ENCODE measurements at places on chromosomes 6 and 20.

GRCh38 chr6:88899569-88900316, 63.7 kb downstream of the RNGTT start:
- DNase-seq, result no peak

GRCh38 chr6:141123049-141123448, 1009.7 kb upstream of the GJE1 start:
- no peak for DNase-seq

GRCh38 chr20:19947611-19948264, 69.4 kb upstream of the NAA20 start:
- DNase-seq, result peak; percentile 74

- DNase-seq, result peak; percentile 81
These were observed 182.3 kb downstream of the SASH1 start for GRCh38 chr6:148524976-148525375.

- DNase-seq, result no peak
These were observed 11.8 kb downstream of the SMOC2 start for GRCh38 chr6:168452685-168453377.

GRCh38 chr6:34644716-34645115, 51.9 kb downstream of the ILRUN start:
- DNase-seq, result no peak

GRCh38 chr6:35368038-35368887, 25.9 kb downstream of the PPARD start:
- peak; percentile 58 for DNase-seq

DNA sequence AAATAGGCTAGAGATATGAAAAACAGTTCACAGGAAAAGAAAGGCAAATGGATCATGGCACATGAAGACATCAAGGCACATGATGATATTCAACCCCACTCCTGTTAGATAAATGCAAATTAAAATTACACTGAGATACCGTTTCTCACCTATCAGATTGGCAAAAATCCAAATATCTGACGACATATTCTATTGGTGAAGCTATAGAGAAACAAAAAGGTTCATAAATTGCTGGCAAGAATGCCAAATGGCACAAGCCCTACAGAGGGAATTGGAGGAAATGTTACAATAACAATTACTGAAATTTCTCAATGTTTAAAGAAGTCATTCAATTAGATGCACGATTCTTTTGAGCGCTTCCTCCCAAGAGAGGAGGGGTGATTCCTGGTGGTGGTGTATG, 45.3 kb upstream of the DSN1 start:
- no peak for DNase-seq

GRCh38 chr20:56422076-56422823, 10.2 kb downstream of the CASS4 start:
- peak; percentile 85 for DNase-seq
